Inflammatory macrophage (primary cell): ENCODE measurements at places on chromosomes 4 and X.

DNA sequence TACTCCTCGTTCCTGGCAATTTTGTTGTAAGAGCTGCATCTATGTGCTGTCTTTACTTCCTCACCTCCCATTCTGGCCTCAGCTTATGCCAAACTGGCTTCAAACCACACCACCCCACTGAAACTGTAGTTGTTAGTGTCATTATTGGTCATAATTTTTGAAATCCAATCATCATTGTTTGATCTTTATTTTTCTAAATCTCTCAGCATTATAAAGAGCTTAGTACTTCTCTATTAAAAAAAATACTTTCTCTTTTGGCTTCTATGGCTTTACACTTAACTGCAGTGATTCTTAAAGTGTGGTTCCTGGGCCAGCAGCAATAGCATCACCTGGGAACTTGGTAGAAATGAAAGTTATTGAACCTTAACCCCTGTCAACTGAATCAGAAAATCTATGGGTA is 83.5 kb upstream of the GRPR start:
- no peak for DNase-seq

GRCh38 chr4:3770323-3771163 is 4.4 kb downstream of the ADRA2C start:
- no peak for DNase-seq

DNA sequence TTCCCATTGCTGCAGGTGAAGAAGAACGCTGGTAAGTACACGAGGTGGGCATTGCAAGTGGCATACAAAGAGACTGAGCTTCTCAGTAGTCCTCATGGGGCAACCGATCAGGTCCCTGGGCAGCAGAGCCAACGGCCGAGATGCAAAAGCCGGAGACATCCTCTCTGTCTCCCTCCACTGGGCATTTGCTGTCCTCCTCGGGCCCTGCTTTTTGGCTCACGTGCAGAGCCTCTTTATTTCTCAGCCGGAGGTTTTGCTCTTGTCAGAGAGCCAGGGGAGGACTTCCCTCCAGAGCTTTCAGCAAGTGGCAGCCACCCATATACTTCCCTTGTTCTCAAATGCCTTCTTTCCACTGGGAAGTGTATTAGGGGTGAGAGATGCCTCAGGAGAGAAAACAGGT is 18.0 kb downstream of the STARD8 start:
- DNase-seq = peak; percentile 43

DNA sequence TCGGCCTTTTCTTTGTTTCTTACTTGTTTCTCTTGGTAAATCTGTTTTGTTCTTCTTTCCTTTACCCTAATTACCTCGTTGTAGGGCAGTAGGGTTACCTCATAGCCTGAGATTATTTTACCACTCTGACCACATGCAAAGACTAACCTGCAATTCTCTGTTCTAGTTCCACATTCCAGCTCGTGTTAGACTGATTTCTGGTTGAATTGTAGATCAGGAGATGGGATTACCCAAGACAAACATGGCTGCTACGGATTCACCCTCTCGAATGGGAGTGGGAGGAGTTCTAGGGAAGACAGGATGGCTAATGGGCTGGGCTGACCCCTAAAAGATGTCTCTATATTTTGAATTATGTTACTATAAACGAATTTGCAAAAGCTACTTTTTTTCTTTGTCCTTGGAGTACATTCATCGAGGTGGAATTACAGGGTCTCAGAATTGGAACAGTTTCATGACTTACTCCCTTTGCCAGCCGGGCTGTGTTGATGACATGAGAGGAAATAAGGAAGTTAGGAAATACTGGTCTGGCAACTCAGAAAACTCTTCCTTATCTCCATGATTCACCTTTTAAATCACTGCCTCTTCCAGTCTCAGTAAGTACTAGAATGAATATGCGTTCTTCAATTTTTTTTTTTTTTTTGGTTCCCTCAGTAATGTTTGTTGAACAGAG is 36.7 kb upstream of the FBXW7 start:
- DNase-seq = peak; percentile 43
